ENCODE measurements at places on chromosomes 6 and 20. TPM values are rescaled to one million over a fixed set of nuclear protein-coding genes. Genes with fewer than 3 reads are reported as not detected.

Gene NHSL1
- 3.4 TPM for total RNA-seq

Gene SLC35D3
- 0.05 TPM for total RNA-seq

Gene NKX2-2
- not detected for total RNA-seq

Gene SLC22A16
- not detected for total RNA-seq

Gene BPIFA1
- not detected for total RNA-seq

Gene SLC29A1
- 49.9 TPM for total RNA-seq

Gene DPM1
- total RNA-seq: 68.8 TPM

Gene GJA10
- total RNA-seq: not detected

Gene PARD6B
- 2.7 TPM for total RNA-seq

Gene TNF
- total RNA-seq: not detected

Gene AKAP12
- total RNA-seq: 158 TPM

Gene PLCB1
- 1.2 TPM for total RNA-seq

Gene DNMT3B
- total RNA-seq: 4.2 TPM

Gene C2
- 0.46 TPM for total RNA-seq

Gene TEAD3
- total RNA-seq: 5.7 TPM

Gene ERVFRD-1
- total RNA-seq: not detected

Gene ARMC12
- total RNA-seq: 0.62 TPM

Gene FOXF2
- total RNA-seq: 14.4 TPM

Gene SALL4
- 2.0 TPM for total RNA-seq

Gene NINL
- 11.4 TPM for total RNA-seq

Gene SLC22A2
- 0.05 TPM for total RNA-seq

Gene PNPLA1
- not detected for total RNA-seq

All from A549 treated with Hydrocortisone at 1 μM for 4 hours (cell line).